Cortex of kidney (tissue), 1 donor: ENCODE measurements at places on chromosomes 5 and 9.

- no peak for DNase-seq
Measured at GRCh38 chr9:136668983-136669790, 6.5 kb downstream of the EGFL7 start.

DNA sequence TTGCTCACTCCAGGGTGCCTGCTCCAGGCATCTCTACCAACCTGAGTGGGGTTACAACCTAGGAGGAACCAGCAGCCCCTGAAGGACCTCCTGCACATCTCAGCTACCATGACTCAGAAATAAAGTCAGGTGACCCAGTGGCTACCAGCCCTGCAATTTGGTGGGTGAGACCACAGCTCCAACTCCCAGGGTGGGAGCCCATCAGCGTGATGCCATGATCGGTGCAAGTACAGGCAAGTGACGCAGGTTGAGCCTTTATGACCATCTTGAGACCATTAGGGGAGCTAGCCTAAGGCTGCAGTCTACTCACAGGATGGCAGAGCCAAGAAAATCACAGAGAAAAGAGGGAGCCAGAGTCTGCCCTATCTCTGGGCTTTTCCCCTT lies 8.6 kb downstream of the SEPTIN8 start:
- no peak for DNase-seq

GRCh38 chr9:107489144-107489673 lies 360 bp downstream of the KLF4 start:
- DNase-seq, result no peak

DNA sequence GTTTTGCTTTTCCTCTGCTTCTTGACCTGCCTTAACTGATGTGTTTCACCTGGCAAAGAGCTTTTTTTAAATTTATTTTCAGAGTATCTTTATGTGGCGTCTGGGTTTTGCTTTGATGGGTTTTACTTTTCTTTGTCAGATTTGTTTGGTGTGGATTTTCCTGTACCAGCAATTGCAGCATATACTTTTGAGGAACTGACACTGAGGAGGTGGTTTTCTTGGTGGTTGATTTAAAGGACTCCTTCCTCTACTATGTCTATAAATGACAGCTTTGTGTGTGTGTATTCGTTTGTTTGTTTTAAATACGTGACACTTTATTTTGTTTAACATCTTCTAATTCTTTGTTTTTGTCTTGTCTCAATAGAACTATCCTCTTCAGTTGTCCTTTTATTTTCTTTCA lies 1071.9 kb upstream of the ARRDC3 start:
- no peak for DNase-seq

DNA sequence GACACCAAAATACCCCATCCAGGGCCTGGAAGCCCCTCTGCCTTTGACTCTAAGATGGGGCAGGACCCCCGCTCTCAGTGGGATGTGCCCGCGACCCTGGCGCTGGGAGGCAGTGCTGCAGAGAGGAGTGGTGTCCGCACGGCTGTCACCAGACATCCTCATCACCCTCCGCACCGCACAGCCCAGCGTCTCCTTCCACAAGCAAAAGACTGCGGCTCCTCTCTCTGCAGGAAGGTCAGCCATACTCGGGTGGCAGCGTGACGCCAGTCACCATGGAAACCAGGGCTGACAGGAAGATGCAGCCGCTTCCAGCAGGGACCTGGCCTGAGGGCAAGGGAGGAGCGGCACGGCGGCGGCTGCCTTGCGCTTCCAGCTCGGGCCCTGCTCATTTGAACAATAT lies 17.1 kb upstream of the SLC6A3 start:
- DNase-seq, result no peak

DNA sequence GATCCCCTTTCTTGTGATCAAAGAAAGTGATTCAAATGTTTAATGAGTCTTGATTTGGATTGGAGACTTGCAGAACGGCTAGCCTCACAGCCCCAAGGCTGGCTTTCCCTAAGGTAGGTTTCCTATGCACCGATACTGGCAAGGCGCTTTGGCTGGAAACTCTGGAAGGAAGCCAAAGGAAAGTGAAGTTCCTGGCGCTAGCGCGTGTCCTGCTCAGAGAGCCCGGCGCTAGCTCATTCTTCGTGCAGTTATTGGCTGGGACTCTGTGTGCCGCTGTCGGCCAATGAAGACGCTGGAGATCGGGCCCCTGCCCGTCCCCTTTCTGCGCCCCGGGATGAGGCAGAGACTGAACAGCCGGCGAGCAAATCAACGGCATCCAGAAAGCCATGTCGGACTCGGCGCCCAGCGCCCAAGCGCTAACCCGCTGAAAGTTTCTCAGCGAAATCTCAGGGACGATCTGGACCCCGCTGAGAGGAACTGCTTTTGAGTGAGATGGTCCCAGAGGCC lies at the start of gene PCDHGC3:
Gene PCDHGC3, plus strand, starts transcription at position 342 of the 507 bp plus-strand sequence. Its CDS starts 151 bp downstream, at position 493.
- DNase-seq, result no peak

- no peak for DNase-seq
Measured at GRCh38 chr5:118006219-118006618, 982.1 kb downstream of the DTWD2 start.

GRCh38 chr9:87499424-87500017 lies 1.9 kb downstream of the DAPK1 start:
- no peak for DNase-seq

GRCh38 chr5:151182524-151182900 lies 24.9 kb upstream of the ANXA6 start:
- DNase-seq, result no peak

DNA sequence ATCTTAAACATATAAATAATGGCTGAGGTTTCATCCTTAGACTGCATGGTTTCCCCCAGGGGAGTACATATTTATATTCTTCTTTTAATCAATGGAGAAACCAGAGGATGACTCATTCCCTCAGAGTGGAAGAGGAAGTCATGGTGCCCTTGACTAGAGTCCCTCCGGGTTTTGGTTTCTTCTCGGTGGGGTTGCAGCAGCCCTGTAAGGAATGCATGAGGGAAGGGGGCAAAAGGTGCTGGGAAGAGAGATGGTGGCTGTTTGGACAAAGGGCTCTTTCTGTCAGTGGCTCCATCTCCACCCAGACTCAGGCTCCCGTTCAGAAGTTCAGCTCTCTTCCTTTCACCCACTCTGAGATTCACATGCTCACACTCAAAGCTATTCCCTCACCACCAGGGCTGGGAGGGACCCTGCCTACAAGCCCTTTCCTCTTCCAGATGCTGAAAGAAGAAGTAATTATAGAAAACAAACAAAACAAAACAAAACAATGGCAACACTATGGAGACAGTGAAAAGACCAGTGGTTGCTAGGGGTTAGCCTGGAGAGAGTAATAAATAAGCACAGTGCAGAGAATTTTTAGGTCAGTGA lies 129.8 kb upstream of the IL12B start:
- DNase-seq, result no peak

DNA sequence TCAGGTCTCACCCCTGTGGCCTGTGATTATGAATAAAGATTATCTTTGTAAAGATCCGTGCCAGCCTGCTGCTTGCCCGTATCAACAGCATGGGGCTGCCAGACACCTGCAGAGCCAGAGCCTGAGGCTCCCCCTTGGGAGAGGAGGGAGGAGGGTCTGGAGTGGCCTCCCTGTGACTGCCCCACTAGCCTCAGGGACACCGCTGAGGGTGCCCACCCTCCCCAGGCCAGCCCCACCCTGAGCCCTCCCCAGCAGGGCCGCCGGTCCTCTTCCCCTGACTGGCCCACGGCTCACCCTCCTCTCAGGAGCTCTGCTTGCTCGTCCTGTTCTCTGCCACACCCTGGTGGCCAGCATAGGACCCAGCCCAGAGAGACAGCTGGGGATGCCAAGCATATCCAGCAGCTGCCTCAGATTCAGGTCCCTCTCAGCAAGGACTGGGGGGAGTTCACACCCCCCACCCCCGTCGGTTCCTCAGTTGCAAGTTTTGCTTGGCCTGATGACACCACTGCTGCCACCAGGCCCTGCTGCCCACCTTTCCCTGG lies 1.9 kb downstream of the SSNA1 start:
- no peak for DNase-seq

GRCh38 chr5:104977529-104977928 lies 1414.9 kb upstream of the NUDT12 start:
- DNase-seq, result no peak

GRCh38 chr5:180160789-180161188 lies 48.2 kb downstream of the RASGEF1C start:
- DNase-seq, result no peak

DNA sequence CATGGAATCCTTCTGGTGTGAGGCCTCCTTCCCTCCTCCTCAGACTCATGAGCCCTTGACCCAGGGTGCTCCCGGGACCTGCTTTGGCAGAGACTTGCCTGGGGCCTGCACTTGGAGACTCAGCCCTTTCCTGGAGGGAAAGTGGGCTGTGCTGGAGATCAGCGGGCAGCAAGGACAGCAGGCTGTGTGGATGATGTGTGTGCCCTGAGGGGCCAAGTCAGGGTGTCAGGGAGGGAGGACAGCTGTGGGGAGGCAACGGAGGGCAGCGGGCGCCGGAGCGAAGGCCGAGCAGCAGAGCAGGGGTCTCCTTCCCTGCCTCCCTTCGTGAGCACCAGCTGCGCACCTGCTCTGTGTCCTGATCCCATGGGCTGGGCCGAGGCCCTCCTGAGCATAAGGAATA lies 6.1 kb upstream of the CSF2 start:
- no peak for DNase-seq

GRCh38 chr9:5749306-5749705 lies 83.6 kb downstream of the ERMP1 start:
- no peak for DNase-seq

GRCh38 chr5:57416278-57416994 lies 66.2 kb downstream of the ACTBL2 start:
- DNase-seq, result no peak

- DNase-seq, result no peak
Measured at GRCh38 chr9:104841601-104842141, 77.7 kb downstream of the NIPSNAP3B start.

- DNase-seq, result no peak
Measured at GRCh38 chr5:109701252-109701651, 11.5 kb downstream of the MAN2A1 start.

DNA sequence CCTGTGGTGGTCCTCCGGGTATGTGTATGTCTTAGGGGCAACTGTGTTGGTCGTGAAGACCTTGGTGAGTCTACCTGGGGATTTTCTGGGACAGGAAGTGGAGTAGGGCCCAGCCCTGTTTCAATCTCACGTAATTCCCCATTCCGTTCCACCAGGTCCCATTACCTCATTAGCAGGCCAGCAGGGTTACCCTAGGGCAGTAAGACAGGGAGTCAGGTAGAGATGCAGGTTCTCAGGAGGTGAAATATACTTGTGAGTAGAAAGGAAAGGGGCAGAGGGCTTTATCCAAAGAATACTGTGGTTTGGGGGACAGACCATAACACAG lies 56.5 kb downstream of the MACROH2A1 start:
- no peak for DNase-seq

GRCh38 chr9:121107881-121108280 lies 33.1 kb downstream of the CNTRL start:
- no peak for DNase-seq

- DNase-seq, result no peak
Measured at GRCh38 chr5:61423487-61424145, 91.6 kb downstream of the ZSWIM6 start.

- DNase-seq, result no peak
Measured at GRCh38 chr9:125508249-125508648, 198.8 kb downstream of the MAPKAP1 start.

DNA sequence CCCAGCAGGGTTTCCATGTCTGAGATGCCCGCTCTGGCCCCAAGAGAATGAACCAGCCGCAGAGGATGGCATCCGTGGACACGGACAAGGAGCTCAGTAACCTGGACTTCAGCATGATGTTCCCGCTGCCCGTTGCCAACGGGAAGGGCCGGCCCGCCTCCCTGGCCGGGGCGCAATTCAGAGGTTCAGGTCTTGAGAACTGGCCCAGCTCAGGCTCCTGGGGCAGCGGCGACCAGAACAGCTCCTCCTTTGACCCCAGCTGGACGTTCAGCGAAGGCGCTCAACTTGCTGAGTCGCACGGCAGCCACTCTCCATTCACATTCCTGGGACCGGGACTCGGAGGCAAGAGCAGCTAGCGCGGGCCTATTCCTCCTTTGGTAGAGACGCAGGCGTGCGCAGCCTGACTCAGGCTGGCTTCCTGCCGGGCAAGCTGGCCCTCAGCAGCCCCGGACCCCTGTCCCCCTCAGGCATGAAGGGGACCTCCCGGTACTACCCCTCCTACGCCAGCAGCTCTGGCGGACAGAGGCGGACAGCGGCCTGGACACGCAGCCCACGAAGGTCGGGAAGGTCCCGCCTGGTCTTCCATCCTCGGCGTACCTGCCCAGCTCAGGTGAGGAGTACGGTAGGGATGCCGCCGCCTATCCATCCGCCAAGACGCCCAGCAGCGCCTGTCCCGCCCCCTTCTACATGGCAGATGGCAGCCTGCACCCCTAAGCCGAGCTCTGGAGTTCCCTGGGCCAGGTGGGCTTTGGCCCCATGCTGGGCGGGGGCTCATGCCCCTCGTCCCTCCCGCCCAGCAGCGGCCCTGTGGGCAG lies 74.4 kb downstream of the INSL6 start:
- no peak for DNase-seq

DNA sequence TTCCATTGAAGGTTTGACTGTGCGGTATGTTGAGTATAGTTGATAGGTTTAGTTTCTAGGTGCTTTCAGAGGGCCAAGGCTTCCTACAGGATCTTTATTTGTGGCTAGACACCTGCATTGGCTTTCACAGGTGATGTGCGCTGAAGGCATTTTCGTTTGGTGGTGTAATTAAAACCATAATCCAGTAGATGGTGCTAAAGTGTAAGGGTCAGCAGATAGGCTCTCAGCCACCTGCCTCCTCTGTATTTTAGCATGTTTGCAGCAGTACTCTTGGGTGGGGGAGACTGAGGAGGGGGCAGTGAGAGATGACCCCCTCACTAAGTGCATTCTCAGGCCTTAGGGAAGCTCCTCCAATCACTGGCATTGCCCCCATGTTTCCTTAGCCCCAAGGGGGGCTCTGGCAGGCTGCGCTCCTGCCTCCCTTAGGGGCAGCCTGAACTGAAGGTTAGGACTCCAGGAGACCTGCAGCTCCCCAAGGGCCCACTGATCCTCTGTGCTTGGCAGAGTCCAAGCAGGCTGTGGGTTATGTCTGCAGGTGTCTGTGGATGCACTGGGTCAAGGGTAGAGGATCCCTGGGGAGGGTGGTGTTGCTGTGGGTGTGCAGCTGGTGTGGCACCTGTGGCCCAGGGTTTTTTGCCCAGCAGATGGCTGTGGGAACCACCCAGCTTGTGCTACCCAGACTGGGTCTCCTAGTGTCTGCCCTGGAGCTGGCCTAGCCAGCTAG lies 23.4 kb downstream of the CDK20 start:
- no peak for DNase-seq

DNA sequence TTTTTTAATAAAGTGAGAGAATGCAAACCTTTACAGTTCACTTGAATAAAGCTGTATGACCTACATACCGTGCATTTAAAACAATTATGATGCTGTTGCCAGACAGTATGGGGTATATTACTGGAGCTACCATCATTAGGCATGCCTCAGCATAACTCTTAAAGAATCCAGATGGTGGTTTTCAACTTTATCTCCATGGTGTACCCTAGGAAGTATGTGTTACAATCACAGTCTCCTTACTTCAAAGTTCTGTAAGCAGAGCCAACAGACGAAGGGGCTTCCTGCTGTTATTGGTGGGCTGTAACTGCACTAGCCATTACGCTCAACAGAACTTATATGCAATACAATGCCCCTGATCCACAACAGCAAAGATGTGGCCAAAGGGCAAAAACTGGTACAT lies 803.3 kb downstream of the DTWD2 start:
- DNase-seq, result no peak
